Cerebellum (tissue), 4 donors: ENCODE measurements at places on chromosomes 16 and 17. TPM values are rescaled to one million over a fixed set of nuclear protein-coding genes. Genes with fewer than 3 reads are reported as not detected.

DNA sequence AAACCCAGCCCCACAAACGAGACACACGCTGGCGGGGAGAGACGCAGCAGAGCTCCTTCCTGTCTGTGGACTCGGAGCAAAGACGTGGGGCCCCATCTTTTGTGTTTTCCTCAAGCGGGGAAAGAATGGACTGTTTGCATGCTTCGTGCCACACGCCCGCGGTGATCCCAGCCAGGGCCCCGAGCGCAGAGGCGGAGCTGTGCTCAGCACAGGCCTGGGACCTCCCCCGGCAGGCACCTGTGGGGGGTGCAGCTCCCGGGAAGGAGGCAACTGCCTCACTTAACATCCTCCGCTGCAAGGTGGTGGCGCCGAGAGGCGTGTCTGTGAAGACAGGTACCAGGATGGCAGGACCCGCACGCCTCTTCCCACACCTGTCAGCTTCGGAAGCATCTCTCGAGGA is 19.1 kb downstream of the TRARG1 start:
- DNase-seq, result no peak

DNA sequence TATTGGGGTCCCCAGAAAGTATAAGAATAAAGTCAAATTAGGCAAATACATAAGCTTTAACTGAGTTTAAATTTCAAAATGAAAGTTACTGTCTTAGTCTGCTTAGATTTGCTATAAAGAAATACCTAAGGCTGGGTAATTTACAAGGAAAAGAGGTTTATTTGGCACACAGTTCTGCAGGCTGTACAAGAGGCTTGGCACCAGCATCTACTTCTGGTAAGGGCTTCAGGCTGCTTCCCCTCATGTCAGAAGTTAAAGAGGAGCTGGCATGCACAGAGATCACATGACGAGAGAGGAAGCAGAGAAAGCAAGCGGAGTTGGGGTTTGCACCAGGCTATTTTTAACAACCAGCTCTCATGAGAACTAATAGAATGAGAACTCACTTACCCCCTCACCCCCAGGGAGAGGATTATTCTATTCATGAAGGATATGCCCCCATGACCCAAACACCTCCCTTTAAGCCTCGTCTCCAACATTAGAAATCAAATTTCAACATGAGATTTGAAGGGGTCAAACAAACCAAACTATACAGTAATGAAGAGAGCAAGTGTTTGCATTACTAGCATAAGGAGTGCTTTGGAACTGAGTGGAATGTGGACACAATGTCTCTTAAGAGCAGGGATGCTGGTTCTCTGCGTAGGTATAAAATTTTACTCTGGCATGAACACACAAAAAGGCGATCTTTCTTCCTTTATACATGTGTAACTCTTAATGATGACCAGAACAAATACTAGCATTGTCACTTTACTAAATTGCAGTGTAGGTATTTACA is 292.8 kb upstream of the PMFBP1 start:
- no peak for DNase-seq

GRCh38 chr16:21083729-21084268 is 66.8 kb downstream of the DNAH3 start:
- peak; percentile 26 for DNase-seq

DNA sequence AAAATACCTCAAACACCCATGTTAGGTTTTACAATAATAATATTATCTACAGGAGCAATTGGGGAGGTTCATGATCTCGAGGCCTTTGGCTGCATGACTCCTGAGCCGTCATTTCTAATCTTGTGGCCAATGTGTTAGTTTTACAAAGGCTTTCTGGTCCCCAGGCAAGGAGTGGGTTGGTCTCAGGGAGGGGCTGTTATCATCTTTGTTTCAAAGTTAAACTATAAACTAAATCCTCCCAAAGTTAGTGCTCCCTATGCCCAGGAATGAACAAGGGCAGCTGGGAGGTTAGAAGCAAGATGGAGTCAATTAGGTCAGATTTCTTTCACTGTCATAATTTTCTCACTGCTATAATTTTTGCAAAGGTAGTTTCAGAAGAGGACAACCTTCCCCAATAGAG is 9.1 kb upstream of the CCL5 start:
- no peak for DNase-seq

DNA sequence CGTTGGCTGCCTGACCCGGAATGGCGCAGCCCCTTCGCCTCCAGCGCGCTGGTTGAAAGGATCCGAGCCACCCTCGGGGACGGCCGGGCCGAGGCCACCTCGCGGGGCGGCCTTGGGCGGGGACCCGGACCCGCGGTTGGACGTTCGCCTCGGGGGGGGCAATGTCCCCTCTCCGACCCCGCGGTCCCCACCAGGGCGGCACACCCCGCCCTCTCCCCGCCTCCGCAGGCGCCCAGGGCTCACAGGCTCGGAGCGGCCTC is 1.0 kb upstream of the SOX8 start:
- no peak for DNase-seq

GRCh38 chr17:1313270-1314005 is 34.0 kb downstream of the TRARG1 start:
- DNase-seq, result no peak

DNA sequence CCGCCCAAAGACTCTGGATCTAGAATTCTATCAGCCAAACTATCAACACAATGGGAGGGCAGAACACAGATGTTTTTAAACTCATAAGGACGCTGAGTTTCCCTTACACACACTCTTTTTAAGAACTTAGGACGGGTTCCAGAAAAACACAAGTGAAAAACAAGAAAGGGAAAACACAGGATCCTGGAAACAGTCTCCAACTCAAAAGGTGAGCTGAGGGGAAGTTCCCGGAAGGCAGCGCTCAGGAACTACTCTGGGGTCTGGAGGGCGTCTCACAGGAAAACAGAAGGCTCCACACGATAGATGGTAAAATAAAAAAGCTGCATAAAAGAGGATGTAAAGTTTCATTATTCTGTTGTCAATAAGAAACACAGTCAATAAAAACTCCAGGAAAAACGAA is 80.2 kb upstream of the DOC2B start:
- no peak for DNase-seq

DNA sequence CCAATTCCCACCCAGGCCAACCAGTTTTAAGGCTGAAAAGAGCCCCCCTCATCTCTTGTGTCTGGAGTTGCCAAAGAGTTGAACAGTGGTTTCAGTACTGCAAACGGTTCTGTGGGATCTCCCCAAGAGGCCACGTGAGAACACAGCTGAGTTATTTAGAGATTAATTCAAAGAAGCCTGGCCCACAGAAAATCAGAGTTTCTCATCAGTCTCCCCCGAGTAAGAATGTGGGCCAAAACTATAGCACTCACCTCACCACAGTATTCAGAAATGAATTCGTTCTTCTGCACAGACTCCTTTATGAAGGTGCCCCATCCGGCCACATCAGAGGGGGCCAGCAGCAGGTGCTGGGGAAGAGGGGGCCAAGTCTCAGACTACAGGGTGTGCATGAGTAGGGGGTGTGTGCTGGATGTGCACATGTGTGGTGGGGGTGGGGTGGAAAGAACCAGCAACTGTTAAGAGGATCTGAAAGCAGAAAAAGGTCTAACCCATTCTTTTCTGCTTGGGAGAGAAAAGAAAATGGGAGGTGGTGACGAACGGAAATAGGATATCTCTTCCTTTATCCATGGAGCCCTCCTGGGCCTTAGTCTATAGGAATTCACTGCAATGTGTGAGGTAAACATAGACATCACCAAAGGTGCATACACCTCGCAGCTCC is 22.6 kb downstream of the CNTNAP1 start:
- DNase-seq, result no peak

- DNase-seq, result no peak
Measured at GRCh38 chr16:50834701-50835100, 92.8 kb downstream of the CYLD start.

DNA sequence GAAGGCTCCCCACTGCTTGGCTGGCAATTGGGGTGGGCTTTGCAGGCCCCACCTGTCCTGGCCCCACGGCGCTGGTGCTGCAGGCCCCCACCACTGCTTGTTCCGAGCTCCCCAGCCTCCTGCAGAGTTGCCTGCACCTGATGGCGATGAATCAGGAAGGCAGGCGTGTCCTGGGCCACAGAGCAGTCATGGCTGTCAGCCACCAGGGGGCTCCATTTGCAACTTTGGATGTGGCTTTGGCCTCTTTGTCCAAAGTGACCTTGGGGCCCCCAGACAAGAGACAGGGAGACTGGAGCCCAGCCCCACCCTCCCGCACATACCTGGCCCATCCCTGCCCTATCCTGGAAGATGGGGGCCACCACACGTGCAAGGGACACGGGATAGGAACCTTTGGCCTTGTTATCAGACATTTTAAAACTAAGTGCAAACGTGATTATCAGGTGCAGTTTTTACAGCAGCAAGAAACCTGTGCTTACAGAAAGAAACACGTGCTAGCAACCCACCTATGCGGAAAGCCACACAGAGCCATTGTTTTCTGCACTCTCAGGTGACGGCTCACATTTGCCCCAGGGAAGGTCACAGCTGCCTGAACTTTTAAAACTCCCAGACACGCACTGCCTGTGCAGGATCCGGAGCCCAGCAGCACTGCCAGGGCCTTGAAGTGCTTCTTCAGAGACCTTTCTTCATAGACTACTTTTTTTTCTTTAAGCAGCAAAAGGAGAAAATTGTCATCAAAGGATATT is at the start of gene DNASE1:
TSS of gene DNASE1 (plus strand) at position 443 of the 743 bp plus-strand sequence. CDS start 683 bp downstream, outside the sequence.
- DNase-seq, result no peak

GRCh38 chr17:81083125-81083765 is 48.3 kb downstream of the BAIAP2 start:
- no peak for DNase-seq

GRCh38 chr17:40191237-40192208 is 14.3 kb downstream of the RAPGEFL1 start:
- peak; percentile 72 for DNase-seq

DNA sequence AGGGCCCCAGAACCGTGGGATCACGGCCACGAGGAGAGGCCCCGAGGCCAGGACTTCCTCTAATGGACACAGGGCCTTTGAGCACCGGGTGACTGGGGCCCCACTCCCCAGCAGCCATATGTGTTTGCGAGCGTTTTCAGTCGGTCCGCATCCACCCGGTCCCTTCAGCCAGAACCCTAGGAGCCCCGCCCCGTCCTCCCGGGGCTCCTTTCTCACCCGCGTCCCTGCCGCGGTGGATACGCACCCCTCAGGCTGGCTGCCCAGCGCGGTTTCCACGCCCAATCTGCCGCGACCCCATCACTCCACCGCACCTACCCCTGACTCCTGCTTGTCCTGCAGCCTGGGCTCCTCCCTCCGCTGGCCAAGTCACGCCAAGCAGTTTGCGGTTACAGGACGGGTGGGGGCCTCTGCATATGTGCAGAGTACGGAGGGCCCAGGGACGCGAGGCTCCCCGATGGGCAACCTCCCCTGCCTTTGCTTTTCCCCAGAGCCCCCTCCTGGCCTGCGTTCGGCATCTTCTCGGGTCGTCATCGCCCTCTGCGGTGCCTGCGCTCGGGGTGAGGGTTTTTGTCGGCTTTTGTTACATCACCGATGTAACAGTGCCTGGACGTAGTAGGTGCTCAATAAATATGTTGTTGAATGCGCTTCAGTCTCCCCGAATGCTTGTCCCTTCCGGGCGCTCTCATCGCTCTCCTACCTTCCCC is 1.0 kb upstream of the TTYH2 start:
- DNase-seq, result no peak

- DNase-seq, result no peak
Measured at GRCh38 chr16:21610766-21611165, 11.4 kb downstream of the METTL9 start.

GRCh38 chr16:83967091-83967490 is 953 bp upstream of the NECAB2 start:
- DNase-seq, result peak; percentile 40

GRCh38 chr16:87126403-87127025 is 190.7 kb downstream of the C16orf95 start:
- no peak for DNase-seq

- no peak for DNase-seq
Measured at GRCh38 chr17:16889088-16889465, 82.8 kb downstream of the TNFRSF13B start.

- no peak for DNase-seq
Measured at GRCh38 chr16:85332175-85332574, 219.9 kb upstream of the CIBAR2 start.

- no peak for DNase-seq
Measured at GRCh38 chr17:37276475-37276874, 99.3 kb upstream of the C17orf78 start.

DNA sequence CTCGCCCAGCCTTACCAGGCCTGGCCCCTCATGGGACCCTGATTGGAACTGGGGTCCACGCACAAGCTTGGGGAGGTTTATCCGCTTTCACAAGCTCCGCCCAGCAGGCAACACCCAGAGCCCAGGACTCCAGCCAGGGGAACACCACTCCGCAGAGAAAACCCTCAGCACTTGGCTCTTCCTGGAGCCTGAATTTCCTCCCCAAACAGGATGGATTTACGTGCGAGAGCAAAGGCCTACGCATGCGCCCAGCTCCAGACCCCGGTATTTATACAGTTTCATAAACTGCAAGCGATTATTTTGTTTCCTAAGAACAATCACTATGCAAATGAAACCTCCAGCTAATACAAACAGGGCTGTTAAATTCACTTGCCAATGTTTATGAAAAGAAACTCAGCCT is 22.8 kb downstream of the ZNF423 start:
- no peak for DNase-seq

- no peak for DNase-seq
Measured at GRCh38 chr17:13311306-13311705, 290.4 kb downstream of the HS3ST3A1 start.

- no peak for DNase-seq
Measured at GRCh38 chr17:42665581-42666001, 6.5 kb downstream of the TUBG2 start.

TBC1D3C gene
- not detected for total RNA-seq

TMEM170A gene
- 39.1 TPM for total RNA-seq

TMC7 gene
- total RNA-seq, result 2.7 TPM

SPECC1 gene
- total RNA-seq, result 67.8 TPM

FNDC8 gene
- total RNA-seq, result not detected

C16orf74 gene
- 1.00 TPM for total RNA-seq

TBC1D3G gene
- total RNA-seq, result not detected

ASIC2 gene
- total RNA-seq, result 21.1 TPM

SOX8 gene
- total RNA-seq, result 18.6 TPM

HYDIN gene
- 30.2 TPM for total RNA-seq

KRT20 gene
- 0.82 TPM for total RNA-seq

CD300LG gene
- not detected for total RNA-seq

SCGB1C2 gene
- total RNA-seq, result not detected

CDRT15 gene
- not detected for total RNA-seq

WNK4 gene
- total RNA-seq, result 0.82 TPM
